ENCODE measurements at places on chromosomes 1 and 21. TPM values are rescaled to one million over a fixed set of nuclear protein-coding genes. Genes with fewer than 3 reads are reported as not detected.

Gene PRKCZ
- 10.9 TPM for total RNA-seq

Gene PRKAA2
- 7.5 TPM for total RNA-seq

- no peak for DNase-seq
Observed at GRCh38 chr1:20339811-20340457, 49.3 kb downstream of the VWA5B1 start.

DNA sequence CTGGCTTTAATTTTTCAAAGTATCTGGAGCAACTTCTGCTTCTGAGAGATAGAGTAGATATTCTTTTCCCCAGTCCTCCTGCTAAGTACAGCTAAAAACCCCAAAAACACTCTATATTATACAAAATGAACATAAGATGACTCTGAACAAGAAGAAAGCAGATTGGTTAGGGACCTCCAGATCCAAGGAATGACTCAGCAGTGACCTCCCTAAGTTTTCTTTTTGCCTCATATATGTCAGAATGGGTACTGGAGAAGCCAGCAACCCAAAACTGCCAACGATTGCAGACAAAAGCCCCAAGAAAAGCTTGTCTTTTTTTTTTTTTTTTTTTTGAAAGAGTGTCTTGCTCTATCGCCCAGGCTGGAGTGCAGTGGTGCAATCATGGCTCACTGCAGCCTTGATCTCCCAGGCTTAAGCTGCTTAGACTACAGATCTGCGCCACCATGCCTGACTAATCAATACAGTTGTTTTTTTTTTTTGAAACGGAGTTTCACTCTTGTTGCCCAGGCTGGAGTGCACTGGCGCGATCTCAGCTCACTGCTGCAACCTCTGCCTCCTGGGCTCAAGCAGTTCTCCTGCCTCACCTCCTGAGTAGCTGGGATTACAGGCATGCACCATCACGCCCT is 22.7 kb downstream of the NDUFS5 start:
- DNase-seq, result no peak
